Tibial nerve (tissue), 4 donors: ENCODE measurements at places on chromosomes 5 and 9. TPM values are rescaled to one million over a fixed set of nuclear protein-coding genes. Genes with fewer than 3 reads are reported as not detected.
A peak's percentile ranks its signal among the peaks of the same experiment; 100 is the strongest.

CER1 gene
- 1.5 TPM for total RNA-seq

GRCh38 chr5:158051036-158051435, 192.1 kb upstream of the CLINT1 start:
- no peaks in the 10 kb centered on the region for H3K27me3 ChIP-seq
- H3K4me3 ChIP-seq = no peak overlapping the region
- H3K4me1 ChIP-seq = no peaks in the 10 kb centered on the region
- H3K36me3 ChIP-seq = no peaks in the 10 kb centered on the region
- DNase-seq = no peak
- H3K27ac ChIP-seq = no peak overlapping the region

PHYHD1 gene
- 37.8 TPM for total RNA-seq

DNA sequence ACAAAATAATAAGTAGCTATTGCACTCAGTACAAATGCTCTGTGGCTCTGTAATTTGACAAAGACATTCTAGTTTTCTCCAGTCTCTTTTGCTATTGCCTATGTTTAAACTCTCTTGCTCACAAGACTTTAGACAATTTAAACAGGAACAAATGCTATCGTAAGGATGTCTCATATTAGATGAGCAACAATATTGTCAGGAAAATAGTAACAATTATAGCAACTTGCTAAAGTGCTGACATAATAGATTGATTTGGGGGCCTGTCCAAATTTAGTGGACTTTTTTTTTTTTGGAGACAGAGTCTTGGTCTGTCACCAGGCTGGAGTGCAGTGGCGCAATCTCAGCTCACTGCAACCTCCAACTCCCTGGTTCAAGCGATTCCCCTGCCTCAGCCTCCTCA, 11.8 kb downstream of the KIF2A start:
- H3K4me3 ChIP-seq = no peak overlapping the region
- DNase-seq = no peak

DNA sequence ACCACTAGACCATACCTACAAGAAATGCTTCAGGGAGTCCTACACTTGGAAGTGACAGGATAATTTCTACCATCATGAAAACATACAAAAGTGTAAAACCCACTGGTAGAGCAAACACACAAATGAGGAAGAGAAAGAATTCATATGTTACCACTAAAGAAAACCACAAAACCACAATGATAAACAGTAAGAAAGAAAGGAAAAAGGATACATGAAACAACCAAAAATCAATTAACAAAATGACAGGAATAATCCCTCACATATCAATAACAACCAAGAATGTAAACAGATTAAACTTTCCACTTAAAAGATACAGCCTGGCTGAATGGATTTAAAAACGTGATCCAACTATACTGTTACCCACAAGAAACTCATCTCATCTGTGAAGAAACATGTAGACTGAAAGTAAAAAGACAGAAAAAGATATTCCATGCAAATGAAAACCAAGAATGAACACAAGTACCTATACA, 83.4 kb downstream of the LPAR1 start:
- H3K4me1 ChIP-seq = peaks cover 31% of the 10 kb centered on the region
- H3K36me3 ChIP-seq = no peaks in the 10 kb centered on the region
- H3K4me3 ChIP-seq = no peak overlapping the region
- H3K27me3 ChIP-seq = no peaks in the 10 kb centered on the region

- peak overlapping the region; percentile 75 for H3K27ac ChIP-seq
- H3K36me3 ChIP-seq = no peaks in the 10 kb centered on the region
- H3K4me1 ChIP-seq = peaks cover 78% of the 10 kb centered on the region
- no peak overlapping the region for H3K4me3 ChIP-seq
These were observed 6.0 kb downstream of the RALGDS start for GRCh38 chr9:133114886-133115603.

DNA sequence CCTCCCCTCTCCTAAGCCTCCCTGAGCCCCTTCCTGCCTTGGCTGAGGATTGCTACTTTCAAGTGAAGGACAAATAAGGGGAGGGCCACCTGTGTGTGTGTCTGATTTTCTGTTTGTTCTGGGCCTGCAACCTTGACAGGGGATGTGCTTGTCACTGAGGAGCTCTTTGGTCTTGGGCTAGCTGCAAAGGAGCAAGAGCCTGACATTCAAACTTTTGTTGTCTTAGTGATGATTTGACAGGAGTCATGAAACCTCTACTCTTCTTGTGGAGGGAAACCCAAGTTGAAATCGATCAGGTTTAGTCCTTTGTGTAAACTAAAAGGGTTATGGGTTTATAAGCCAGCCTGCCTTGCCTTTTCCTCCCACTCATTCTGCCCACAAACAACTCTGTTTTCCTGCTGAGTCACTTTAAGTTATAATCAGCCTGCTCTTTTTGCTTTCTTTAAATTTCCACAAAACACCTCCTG, 16.9 kb downstream of the CLTA start:
- no peak overlapping the region for H3K27ac ChIP-seq
- H3K27me3 ChIP-seq = no peaks in the 10 kb centered on the region
- no peak for DNase-seq
- peaks cover 98% of the 10 kb centered on the region for H3K36me3 ChIP-seq
- H3K4me3 ChIP-seq = no peak overlapping the region
- H3K4me1 ChIP-seq = peaks cover 20% of the 10 kb centered on the region

SLC34A1 gene
- not detected for total RNA-seq

GRCh38 chr5:6725421-6725820, 12.2 kb downstream of the TENT4A start:
- no peaks in the 10 kb centered on the region for H3K36me3 ChIP-seq
- H3K27ac ChIP-seq = no peak overlapping the region
- H3K4me3 ChIP-seq = no peak overlapping the region
- H3K4me1 ChIP-seq = peaks cover 99% of the 10 kb centered on the region

DNA sequence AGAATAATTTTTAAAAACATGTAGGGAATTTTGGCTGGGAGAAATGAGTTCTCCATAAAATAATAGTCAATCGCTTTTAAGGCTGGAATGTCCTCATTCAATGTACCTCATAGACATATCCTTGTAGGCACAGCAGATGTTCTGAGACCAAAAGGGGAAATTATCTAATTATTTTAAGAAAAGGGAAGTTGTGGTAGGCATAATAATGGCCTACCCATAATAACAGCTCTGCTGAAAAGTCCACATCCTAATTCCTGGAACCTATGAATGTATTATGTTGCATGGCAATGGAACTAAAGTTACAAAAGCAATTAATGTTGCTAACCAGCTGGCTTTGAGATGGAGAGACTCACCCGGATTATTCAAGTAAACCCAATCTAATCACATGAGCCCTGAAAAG, 216.1 kb downstream of the TRIM36 start:
- no peak for DNase-seq
- H3K27me3 ChIP-seq = no peaks in the 10 kb centered on the region
- no peak overlapping the region for H3K27ac ChIP-seq
- H3K4me1 ChIP-seq = no peaks in the 10 kb centered on the region
- no peaks in the 10 kb centered on the region for H3K36me3 ChIP-seq
- H3K4me3 ChIP-seq = no peak overlapping the region
